ENCODE measurements at places on chromosomes 13 and 19.
A peak's percentile ranks its signal among the peaks of the same experiment; 100 is the strongest.

DNA sequence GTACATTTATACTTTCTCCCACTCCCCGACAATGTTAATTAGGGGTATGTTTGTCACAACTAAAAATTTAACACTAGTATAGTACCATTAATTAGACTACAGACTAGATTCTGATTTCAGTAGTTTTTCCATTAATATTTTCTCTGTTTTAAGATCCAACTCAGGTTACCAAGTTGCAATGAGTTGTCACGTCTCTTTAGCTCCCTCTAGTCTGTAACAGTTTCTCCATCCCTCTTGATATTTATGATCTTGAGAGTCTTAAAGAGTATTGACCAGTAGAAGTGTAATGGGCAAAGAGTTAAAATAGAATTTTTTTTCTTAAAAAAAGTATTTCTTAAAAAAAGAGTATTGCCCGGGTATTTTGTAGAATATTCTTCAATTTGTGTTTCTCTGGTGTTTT lies 598.1 kb downstream of the TBC1D4 start:
- no peak for DNase-seq

DNA sequence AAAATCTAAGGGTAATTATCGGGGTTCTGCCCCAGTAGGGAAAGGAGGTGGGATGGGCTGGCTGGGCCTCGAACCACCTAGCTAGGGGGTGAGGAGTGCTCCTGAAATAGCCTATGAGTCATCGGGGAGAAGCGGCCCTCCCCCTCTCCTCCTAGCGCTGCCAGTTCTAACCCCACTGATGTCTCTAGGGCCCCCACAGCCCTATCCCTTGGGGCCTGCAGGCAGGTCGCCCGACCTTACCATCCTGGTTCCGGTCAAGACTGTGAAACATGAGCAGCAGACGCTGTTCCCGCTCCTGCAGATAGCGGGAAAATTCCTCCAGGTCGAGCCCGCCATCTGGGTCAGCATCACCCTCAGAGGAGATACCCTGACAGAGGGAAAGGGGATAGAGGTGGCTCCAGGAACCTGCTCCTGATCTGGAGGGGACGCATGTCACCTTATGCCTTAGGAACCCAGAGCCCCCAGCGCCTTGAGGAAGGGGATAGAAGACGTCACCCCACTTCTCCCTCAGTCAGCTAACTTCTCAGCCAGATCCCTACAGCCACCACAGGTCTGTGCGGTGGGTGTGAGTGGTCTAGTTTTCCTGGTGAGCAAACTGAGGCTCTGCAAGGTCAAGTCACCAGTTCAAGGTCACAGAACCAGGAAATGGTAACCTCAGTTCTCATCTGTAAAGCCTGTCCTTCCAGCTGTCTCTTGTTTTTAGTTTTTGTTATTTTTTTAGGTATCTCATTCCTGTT lies 1.5 kb downstream of the SLC25A23 start:
- no peak for DNase-seq

- DNase-seq: no peak
These were observed 1.8 kb downstream of the FREM2 start for GRCh38 chr13:38688674-38689073.

DNA sequence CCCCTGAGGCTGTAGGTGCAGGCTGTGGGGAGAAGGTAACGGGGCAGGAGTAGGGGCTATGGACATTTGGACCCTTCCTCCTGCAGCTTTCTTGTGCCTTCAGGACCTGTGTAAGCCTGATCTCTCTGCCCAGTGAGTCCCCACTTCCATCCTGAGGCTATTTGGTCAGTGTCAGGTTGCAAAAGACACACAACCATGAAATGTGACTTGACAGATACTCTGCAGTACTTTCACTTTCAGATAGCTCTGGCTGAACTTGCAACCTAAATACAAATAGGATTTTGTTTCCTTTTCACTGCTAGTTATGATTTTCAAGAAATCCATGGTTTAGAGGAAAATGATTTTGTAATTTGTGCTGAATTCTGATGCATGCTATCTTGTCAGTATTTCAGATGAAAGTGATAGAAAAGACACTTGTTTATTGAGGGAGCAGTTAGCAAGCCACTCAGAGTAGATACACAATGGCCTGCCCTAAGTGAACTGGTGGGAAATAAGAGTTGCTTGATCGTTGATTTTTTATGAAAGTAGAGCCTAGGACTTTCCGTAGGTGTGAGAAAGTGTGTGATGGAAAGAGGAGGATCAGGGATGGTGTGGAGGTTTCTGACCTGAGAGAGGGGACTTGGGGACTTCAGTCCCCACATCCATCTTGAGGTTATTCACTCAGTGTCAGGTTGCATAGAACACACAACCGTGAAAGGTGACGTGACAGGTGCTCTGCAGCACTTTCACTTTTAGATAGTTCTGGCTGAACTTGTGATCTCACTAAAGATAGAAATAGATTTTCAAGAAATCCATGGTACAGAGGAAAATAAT lies 18.1 kb upstream of the EID2 start:
- peak; percentile 58 for DNase-seq

- DNase-seq: peak; percentile 24
These were observed 395.0 kb downstream of the PCDH9 start for GRCh38 chr13:66835040-66835628.

DNA sequence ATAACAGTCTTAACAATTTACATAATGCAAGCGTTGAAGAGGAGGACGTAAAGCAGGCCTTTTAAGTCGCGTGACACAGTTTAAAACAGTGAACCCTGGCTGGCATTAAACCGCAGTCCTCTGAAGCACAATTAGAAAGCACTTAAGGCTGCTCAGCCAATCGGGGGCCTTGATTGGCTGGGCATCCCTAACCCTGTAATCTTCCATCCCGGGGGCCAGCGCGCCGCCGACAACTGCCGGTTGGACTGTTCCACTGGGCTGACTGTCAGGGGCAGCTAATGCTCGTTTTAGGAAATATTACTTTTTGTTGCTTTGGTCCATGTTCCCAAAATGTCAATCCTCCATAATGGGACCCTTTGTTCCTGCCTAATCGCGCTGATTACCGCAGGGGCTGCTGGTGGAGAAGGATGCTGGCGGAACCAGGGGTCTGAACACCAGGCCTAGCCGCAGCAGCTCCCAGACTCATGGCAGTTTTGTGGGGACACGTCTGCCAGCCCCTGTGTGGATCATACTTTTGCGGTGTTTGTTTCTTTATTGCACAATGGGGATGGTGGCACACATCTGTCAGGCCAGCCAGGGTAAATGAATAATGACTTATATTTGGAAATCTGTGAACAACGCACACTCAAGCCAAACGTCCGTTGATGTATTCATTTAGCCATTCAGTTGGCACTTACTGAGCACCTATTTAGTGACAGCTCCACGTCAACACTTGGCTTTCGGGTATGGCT lies 127.1 kb upstream of the SPACA7 start:
- DNase-seq: no peak

DNA sequence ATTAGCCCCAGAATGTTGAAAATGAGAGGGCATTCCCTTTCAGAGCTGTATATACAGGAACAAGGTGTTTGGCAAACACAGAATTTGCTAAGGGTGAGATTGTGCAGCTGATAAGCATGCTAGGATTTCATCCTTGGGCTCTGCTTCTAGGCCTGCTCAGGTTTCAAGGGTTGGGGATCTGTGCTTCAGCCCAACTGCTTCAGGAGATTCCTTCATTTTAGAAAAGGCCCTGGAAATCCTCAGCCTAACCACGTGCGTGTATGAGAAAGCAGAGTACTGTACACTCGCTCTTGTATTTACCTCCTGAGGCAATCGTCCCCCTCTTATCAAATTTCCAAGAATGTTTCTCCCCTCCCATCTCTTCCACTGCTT lies 291.6 kb upstream of the ARGLU1 start:
- DNase-seq: no peak

- DNase-seq: peak; percentile 99
These were observed 5.1 kb downstream of the DOT1L start for GRCh38 chr19:2168619-2169424.

DNA sequence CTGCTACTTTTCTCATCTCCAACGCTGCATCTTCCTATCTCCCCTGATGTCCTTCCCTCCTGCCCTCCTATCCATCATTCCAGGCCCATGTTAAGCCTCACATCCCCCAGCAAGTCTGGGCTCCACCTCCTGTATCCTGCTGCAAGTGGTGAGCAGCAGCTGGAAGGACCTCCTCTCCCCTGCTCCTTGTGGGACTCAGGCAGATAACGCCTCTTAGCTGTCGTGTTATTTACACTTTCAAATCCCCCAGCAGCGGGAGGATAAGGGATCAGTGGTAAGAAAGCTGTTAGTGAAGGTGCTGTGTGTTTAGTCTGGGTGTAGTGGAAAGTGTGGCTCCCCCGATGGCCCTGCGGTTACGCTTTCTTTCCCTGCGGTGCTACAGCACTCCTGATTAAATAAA lies 211.9 kb downstream of the ZNF536 start:
- DNase-seq: no peak

DNA sequence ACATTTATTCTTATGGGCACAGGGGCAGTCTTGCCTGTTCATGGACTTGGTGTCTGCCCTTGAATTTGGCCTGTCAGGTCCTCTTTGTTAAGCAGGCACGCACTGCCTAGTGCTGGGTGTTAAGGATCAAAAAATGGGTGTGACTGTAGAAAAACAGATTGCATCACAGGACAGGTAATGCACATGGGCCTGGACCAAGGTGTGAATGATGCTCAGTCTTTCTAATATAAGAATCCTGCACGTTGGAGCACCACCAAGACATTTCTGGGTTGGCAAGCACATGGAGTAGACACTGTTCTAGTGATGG lies 33.7 kb downstream of the GATAD2A start:
- DNase-seq: no peak

GRCh38 chr13:37495046-37495445 lies 103.5 kb downstream of the POSTN start:
- no peak for DNase-seq

GRCh38 chr19:12984143-12984627 lies 11.1 kb upstream of the NFIX start:
- DNase-seq: no peak

GRCh38 chr13:28137596-28137995 lies 749 bp upstream of the PAN3 start:
- DNase-seq: no peak

DNA sequence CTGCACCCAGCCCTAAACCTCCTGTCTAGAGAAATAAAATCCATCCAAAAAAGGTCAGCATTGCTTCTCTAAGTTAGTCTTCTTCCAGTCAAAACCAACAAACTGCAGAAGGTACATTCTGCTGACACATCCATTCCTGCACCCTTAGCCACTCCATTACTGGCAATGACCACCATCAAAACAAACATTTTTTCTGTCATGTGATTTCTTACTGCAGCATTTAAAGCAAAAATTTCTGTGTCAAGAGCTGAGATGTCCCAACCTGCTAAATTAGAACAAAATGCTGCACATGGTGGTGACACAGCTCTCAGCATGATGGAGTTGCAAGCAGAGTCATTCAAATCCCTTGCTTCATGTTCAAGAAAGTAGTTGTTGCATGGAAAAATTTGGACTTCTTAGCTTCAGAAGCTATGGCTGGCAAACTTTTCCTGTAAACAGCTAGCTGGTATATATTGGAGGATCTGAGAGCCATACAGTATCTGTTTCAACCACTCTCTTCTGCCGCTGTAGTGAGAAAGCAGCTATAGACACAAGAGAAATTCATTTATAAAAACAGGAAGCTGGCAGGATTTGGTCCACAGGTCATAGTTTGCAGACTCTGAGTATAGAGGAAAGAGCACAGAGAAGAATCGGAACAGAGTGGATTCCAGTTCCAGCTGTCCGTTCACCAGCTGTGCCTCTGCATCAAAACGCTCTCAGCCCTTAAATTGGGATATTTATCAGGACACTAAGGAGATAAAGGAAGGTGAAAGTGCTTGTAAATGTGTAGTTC lies 17.4 kb downstream of the RUBCNL start:
- no peak for DNase-seq

DNA sequence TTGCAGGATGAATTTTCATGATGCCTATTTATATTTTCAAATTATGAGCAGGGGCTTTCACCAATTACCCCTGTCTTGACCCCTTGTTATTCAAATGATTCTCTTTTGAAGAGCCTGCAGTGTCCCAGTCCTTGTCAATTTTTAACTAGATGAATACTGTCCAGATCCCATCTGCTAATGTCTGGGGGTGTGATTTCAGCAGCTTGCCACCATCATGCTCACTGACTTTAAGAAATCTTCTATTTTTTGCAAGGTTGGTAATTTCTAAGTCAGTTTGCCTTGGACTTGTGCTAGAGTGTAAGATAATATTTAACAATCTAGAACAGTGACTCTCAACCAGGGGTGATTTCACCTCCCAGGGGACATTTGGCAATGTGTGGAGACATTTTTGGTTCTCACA lies 106.0 kb downstream of the CACNA1A start:
- DNase-seq: no peak

- DNase-seq: peak; percentile 86
These were observed 520 bp downstream of the ZNF787 start for GRCh38 chr19:56120371-56121179.

- DNase-seq: no peak
These were observed 30.3 kb upstream of the ZNF726 start for GRCh38 chr19:23884363-23884762.

GRCh38 chr13:64066711-64067110 lies 2651.1 kb upstream of the PCDH20 start:
- DNase-seq: no peak

DNA sequence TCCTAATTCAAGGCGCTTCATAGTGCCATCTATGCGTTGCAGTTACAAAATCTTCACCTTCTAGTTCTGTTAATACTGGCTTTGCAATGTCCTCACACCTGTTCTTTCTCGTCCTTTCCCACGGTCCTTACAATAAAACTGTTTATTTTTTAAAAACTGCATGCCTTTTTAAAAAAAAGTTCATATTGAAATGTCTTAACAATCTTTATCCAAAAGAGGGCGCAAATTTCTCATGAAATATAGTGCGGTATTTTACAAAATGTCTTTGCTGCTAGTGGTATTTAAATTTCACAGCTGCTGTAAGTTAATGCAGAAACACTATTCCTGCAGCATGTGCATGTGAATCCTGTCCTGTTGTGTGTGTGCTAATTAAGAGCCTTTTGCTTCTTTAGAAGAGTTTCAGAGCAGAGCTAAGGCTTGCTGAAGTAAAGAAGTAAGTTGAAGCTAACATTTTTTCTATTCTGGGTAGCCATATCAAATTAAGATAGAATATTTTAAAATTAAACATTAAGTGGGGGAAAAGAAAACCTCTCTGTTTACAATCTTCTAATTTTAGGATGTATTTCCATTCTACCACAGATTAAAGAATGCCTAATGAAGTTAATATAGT lies 15.8 kb upstream of the CLDN10 start:
- DNase-seq: no peak

DNA sequence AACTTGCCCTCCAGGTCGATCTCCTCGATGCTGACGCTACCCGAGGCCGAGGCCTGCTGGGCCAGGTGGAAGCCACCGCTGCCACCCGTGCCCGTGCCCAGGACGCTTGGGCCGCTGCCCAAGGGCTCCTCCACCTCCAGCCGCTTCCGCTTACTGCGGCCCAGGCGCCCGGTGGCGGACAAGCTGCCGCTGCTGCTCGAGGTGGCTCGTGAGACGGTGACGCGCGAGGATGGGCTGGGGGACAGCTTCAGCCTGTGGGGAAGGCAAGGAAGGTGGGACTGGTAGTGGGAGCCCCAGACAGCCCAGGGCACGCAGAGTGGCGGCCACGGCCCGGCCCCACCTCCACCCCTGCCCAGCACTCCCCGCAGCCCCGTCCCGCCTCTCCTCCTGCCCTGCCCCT lies 6.5 kb upstream of the TIMM13 start:
- no peak for DNase-seq

GRCh38 chr19:6886277-6886897 lies 992 bp upstream of the ADGRE1 start:
- DNase-seq: no peak

GRCh38 chr19:51164215-51164614 lies 22.1 kb downstream of the SIGLEC7 start:
- DNase-seq: no peak

- DNase-seq: no peak
These were observed 2.0 kb upstream of the GAPDHS start for GRCh38 chr19:35531291-35531690.

- no peak for DNase-seq
These were observed 35.7 kb downstream of the LACC1 start for GRCh38 chr13:43915451-43915850.
